Vein endothelial cell (primary cell): ENCODE measurements at places on chromosomes 2 and 18. TPM values are rescaled to one million over a fixed set of nuclear protein-coding genes. Genes with fewer than 3 reads are reported as not detected.

Gene IL36B
- total RNA-seq: not detected in 2 replicates

Gene KCNS3
- 0.29 and 0.65 TPM in 2 replicates for total RNA-seq

Gene ARHGAP25
- 5.2 and 8.2 TPM in 2 replicates for total RNA-seq

Gene CREG2
- total RNA-seq: 2.3 and 8.6 TPM in 2 replicates

Gene NFE2L2
- total RNA-seq: 52.9 and 55.2 TPM in 2 replicates

Gene STEAP3
- total RNA-seq: 13.4 and 20.6 TPM in 2 replicates

Gene TMEM247
- not detected in 2 replicates for total RNA-seq

Gene ADRA2B
- total RNA-seq: under 0.01 TPM in 1 of 2 replicates, not detected in the other

Gene C2orf74
- 1.3 and 5.9 TPM in 2 replicates for total RNA-seq

Gene VWA3B
- not detected in 2 replicates for total RNA-seq

Gene ABCB6
- 15.7 and 18.9 TPM in 2 replicates for total RNA-seq

Gene LBX2
- total RNA-seq: 2.9 and 3.8 TPM in 2 replicates
